Diencephalon (tissue), 1 donor: ENCODE measurements at places on chromosomes 16 and 17. TPM values are rescaled to one million over a fixed set of nuclear protein-coding genes. Genes with fewer than 3 reads are reported as not detected.

Gene ZG16B
- total RNA-seq: 0.23 TPM

Gene KRTAP4-4
- not detected for total RNA-seq

Gene GGT6
- total RNA-seq: not detected

Gene KRT31
- 0.23 TPM for total RNA-seq

Gene MAPK8IP3
- 85.8 TPM for total RNA-seq

Gene AXIN2
- total RNA-seq: 26.5 TPM

Gene FOXC2
- 0.23 TPM for total RNA-seq

Gene CMIP
- 56.1 TPM for total RNA-seq

Gene CPHXL2
- not detected for total RNA-seq

Gene ABCC12
- 0.46 TPM for total RNA-seq

Gene MARVELD3
- 0.69 TPM for total RNA-seq

Gene RNF166
- total RNA-seq: 10.8 TPM

Gene DHRS7C
- not detected for total RNA-seq

Gene PPL
- 13.4 TPM for total RNA-seq

Gene CD7
- total RNA-seq: not detected

Gene CACNG5
- total RNA-seq: 12.2 TPM

Gene HP
- 0.23 TPM for total RNA-seq
